Activated CD4-positive, alpha-beta T cell treated with anti-CD3 and anti-CD28 coated beads, Interleukin-2, amount 10 ng/mL, durations not matched to agents 7 days and 5 days (primary cell): ENCODE measurements at places on chromosomes 4 and X. TPM values are rescaled to one million over a fixed set of nuclear protein-coding genes. Genes with fewer than 3 reads are reported as not detected.

- no peak overlapping the region for H3K4me3 ChIP-seq
- H3K27me3 ChIP-seq = no peaks in the 10 kb centered on the region
- no peaks in the 10 kb centered on the region for H3K4me1 ChIP-seq
- H3K27ac ChIP-seq = no peak overlapping the region
- DNase-seq = no peak
- H3K36me3 ChIP-seq = no peaks in the 10 kb centered on the region
These were observed 668.3 kb upstream of the NR3C2 start for GRCh38 chr4:149110481-149110880.

GRCh38 chrX:136159611-136160025 is 12.3 kb downstream of the FHL1 start:
- no peaks in the 10 kb centered on the region for H3K36me3 ChIP-seq
- H3K27ac ChIP-seq = no peak overlapping the region
- DNase-seq = no peak
- no peaks in the 10 kb centered on the region for H3K27me3 ChIP-seq
- H3K4me3 ChIP-seq = no peak overlapping the region
- H3K4me1 ChIP-seq = peaks cover 19% of the 10 kb centered on the region

GRCh38 chrX:56505866-56506265 is 57.6 kb upstream of the UBQLN2 start:
- H3K36me3 ChIP-seq = peaks cover 5% of the 10 kb centered on the region
- no peaks in the 10 kb centered on the region for H3K4me1 ChIP-seq
- H3K27me3 ChIP-seq = no peaks in the 10 kb centered on the region
- no peak overlapping the region for H3K4me3 ChIP-seq

GRCh38 chrX:43349363-43349762 is 306.7 kb upstream of the MAOA start:
- H3K27me3 ChIP-seq = no peaks in the 10 kb centered on the region
- peak; percentile 37 for DNase-seq
- no peaks in the 10 kb centered on the region for H3K4me1 ChIP-seq
- no peaks in the 10 kb centered on the region for H3K36me3 ChIP-seq
- no peak overlapping the region for H3K4me3 ChIP-seq
- H3K27ac ChIP-seq = no peak overlapping the region

GRCh38 chr4:151227731-151228130 is 49.2 kb upstream of the PRSS48 start:
- no peak for DNase-seq
- H3K27me3 ChIP-seq = peaks cover 23% of the 10 kb centered on the region
- no peak overlapping the region for H3K4me3 ChIP-seq
- no peaks in the 10 kb centered on the region for H3K36me3 ChIP-seq
- no peaks in the 10 kb centered on the region for H3K4me1 ChIP-seq

- peaks cover 4% of the 10 kb centered on the region for H3K36me3 ChIP-seq
- DNase-seq = no peak
- no peaks in the 10 kb centered on the region for H3K27me3 ChIP-seq
- no peaks in the 10 kb centered on the region for H3K4me1 ChIP-seq
- no peak overlapping the region for H3K27ac ChIP-seq
These were observed 100.0 kb downstream of the LARP1B start for GRCh38 chr4:128161138-128161537.

DNA sequence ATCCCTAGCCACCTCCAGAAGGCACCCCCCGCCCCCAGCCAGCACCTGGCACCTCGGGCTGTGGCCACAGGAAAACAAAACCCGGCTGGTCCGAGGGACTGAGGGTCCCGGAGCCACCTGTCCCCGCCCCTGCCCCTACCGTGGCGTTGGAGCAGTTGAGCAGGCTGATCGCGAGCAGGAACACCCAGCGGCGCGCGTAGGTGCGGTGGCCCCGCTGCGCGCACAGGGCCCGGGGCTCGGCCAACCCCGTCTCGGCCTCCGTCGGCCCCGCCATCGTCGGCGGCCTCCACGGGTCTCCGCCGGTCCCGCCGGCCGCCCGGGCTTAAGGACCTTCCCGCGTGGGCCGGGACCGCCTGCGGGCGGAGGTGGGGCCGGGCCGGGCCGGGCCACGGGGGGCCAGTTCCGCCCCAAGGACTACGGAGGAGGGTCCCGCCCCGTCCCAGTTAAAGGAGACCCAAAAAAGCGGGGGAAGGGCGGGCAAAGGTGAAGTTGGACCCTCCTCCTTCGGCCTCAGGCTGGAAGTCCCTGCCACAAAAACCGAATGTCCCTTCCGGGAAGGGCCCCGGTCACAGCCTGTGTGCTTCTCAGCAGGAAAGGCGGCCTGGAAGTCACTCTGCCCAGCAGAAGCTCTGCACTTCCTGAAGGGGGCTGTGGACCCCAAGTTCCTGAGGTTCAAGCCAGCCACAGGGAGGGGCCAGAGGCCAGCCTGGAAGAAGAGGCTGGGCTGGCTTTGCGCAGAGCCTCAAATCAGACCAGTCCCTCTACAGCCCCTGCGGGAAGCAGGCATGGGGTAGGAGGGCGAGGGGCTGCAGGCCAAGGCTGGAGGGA is at the start of gene SLC49A3:
Gene SLC49A3 (minus strand): TSS at position 298 of the 828 bp plus-strand sequence. CDS start 24 bp downstream, at position 274.
- H3K4me3 ChIP-seq = no peak within 1 kb of the TSS
- H3K36me3 ChIP-seq = no peaks in the 10 kb centered on the region

GRCh38 chrX:123665197-123665596 is 67.7 kb downstream of the THOC2 start:
- no peak overlapping the region for H3K27ac ChIP-seq
- peaks cover 59% of the 10 kb centered on the region for H3K36me3 ChIP-seq
- H3K4me3 ChIP-seq = no peak overlapping the region
- DNase-seq = no peak

RTL9 gene
- not detected for total RNA-seq

SULT1B1 gene
- 7.1 TPM for total RNA-seq
